ENCODE measurements at places on chromosomes 1 and 21.
A peak's percentile ranks its signal among the peaks of the same experiment; 100 is the strongest.

DNA sequence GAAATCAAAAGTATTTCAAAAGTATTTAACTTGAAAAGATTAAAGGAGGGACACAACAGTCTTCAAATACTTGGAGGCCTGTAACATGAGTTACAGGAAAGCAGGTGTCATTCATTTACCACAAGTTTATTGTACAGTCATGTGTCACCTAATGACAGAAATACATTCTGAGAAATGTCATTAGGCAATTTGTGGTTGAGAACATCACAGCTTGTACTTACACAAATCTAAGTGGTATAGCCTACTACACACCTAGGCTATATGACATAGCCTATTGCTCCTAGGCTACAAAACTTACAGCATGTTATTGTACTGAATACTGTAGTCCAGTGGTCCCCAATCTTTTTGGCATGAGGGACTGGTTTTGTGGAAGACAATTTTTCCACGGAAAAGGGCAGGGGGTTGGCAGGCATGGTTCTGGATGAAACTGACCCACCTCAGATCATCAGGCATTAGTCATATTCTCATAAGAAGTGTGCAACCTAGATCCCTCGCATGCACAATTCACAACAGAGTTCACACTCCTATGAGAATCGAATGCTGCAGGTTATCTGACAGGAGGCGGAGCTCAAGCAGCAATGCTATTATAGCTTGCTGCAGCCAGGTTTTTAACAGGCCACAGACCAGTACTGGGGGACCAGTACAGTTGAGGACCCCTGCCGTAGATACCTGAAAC lies 25.0 kb upstream of the PHTF1 start:
- no peak for DNase-seq

DNA sequence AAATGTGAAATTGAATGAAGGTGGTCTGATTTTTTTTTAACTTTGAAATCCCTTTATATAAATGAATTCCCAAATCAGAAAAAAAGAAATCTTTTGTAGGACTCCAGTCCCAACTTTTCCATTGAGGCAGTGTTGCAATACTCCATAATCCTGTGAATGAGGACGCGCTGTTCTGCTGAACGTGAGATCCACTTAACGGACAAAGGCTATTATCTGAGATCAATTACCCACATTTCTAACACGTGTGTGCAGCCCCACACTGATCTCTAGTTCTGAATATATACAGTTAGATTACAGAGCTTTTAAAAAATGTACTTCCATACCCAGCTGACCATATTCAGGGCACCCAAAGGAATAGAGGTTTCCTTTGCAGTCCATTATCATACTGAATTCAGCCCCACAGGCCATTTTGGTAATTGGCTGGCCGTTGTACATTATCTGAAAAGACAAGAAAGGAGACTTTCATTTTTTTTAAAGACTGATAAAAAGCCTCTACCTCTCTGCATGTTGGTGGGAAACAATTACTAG lies 19.0 kb downstream of the RCC2 start:
- DNase-seq = peak; percentile 60

- DNase-seq = no peak
Observed at GRCh38 chr1:117782056-117782455, 147.4 kb downstream of the GDAP2 start.

GRCh38 chr1:47842228-47842919 lies 154.8 kb downstream of the TRABD2B start:
- no peak for DNase-seq

- no peak for DNase-seq
Observed at GRCh38 chr21:38959692-38960061, 153.9 kb downstream of the ETS2 start.

DNA sequence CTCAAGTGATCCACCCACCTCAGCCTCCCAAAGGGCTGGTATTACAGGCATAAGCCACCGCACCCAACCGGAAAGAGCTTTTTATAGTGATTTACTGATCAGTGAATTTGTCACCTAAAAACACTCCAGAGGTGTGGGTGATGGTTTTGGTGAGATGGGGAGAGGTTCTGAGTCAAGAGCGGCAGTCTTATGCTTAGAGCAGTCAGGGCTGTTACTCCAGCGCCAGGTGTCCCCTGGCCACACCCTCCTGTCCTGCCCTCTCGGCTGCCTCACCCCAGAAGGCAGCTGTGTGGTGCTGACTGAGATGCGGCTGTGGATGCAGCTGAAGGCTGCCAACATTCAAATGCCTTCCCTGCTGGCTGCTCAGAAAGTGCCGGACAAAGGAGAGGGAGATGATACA lies 94.5 kb upstream of the LPGAT1 start:
- DNase-seq = no peak

DNA sequence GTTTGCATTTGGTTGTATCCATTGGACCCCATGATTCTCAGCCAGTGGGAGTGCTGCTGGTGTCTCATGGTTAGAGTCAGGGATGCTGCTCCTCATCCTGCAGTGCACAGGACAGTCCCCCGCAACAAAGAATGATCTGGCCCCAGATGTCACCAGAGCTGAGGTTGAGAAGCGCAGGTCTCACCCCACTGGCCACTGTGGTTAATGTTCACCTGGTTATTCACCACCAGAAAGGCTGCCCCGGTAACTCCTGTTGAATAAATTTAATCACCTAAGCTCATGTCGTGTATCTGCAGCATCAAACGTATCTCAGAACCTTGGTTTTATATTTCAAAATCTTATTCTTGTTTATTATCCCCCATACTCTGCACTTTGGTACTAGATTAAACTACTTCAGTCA lies 75.8 kb downstream of the ATP5PO start:
- no peak for DNase-seq

DNA sequence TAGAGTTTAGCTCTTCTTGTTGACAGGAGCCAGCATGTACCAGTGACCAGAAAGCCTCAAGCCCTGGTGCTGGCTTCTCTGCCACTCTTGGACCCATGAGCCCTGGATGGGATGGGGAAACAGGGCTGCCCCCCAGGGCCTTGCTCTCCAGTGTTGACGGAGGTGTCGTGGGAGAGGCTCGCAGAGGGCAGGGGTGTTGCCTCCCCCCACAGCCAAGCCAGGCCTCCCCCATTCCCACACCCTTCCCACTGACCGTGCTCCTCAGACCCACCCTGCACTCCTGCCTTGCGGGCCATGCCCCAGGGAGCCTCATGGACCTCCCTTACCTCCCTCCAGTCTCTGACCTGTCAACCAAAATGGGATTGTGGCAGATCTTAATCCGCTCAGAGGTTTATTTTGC lies 123.8 kb upstream of the COL6A1 start:
- DNase-seq = no peak

DNA sequence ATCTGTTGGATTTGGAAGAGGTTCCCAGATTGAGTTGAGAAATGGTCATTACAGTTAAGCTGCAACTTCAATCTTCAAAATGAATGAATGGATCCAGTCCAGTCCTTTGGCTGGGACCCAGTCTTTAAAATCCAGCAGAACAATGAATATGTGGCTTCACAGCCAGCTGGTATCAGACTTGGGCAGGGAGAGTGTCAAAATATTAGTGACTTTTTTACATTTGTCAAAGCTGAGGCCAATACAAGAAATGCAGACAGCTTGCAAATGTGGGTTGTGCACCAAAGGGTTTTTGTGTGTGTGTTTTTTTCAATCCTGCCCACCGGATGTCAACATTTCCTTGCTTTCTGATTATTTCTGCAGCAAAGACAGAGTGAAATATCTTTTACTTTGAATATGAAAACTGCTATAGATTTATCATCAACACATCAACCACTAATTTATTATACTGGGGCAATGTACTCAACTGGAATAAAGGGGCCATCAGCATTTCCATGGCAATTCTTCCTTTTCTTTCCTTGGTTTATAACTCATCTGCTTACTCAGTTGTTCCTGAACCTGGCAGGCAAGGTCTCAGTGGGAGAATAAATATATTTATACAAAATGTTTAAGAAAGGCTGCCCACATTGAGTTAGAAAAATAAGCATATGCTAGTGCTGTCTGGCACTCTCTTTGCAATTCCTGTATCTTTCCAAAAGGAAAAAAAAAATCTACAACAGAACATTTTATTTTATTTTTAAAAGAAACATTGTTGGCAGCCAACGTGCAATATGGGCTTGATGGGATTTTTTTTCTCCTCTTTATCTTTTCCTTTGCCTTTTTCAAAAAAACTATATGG lies 491.6 kb upstream of the C1orf87 start:
- DNase-seq = no peak

DNA sequence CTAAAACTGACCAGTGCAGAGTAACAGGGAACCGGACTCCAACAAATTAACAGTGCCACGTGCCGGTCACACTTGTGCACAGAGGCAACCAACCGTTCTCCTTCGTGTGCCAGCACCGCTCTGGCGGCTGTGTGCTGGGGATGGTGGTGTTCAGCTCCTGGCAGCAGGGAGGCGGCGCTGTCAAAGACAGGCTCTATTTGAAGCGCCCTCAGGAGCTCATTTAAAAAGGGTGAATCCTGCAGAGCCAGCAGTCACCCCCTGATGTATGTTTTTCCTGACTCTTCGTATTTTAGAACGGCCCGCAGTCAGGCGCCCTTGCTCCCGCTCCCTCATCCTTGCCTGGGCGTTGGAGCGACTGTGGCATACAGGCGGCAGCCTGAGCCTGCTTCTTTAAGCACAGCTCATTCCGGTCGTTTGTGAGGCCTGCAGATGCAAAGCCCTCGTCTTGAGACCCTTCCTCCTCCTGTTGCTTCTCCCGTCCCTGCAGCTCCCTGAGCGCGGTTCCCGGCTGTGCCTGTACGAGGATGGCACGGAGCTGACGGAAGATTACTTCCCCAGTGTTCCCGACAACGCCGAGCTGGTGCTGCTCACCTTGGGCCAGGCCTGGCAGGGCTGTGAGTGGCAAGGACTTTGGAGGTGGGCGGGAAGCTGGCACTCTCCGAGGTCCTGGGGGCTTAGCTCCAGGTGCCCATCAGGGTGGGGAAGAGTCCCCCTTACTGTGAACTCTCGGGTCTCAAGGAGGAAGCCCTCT lies 1.1 kb downstream of the DFFB start:
- DNase-seq = no peak

DNA sequence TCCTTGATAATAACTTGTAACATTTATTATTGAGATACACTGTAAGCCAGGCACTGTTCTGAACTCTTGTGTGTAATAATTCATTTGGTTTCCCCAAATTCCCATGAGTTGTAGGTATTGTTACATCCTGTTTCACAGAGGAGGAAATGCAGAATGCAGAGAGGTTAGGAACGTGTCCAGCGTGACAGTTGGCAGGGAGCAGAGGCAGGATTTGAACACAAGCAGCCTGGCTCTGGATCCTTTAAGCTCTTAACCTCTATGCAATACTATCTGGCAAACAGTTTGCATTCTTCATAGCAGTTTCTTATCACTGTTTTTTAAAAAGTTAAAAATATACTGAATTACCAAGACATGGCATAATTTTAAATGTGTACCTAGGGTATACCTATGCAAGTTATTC lies 30.5 kb downstream of the EEIG2 start:
- no peak for DNase-seq

DNA sequence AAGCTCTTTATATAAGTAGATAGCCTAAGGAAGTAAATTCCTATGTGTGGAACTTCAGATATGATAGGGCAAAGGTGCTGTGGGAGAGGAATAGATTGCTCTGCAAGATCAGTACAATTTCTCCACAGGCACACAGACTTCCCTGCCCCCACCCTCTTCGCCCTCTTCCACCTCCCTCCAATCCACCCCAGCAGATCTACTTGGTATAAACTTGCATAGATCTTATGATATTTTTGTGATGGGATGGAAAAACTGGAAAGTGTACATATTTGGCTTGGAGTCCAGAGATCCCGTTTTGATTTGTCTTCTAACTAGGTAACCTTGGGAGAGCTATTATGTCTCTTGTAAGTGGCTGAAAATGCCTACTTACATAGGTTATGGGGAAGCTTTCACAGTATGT lies 586.3 kb upstream of the USP24 start:
- no peak for DNase-seq

- DNase-seq = no peak
Observed at GRCh38 chr1:169390303-169390702, 22.3 kb downstream of the BLZF1 start.

- DNase-seq = no peak
Observed at GRCh38 chr1:236147521-236148469, 5.5 kb downstream of the GPR137B start.

- DNase-seq = no peak
Observed at GRCh38 chr1:184940694-184941409, 33.5 kb downstream of the NIBAN1 start.

GRCh38 chr1:78721136-78721535 lies 71.5 kb downstream of the IFI44 start:
- DNase-seq = no peak

- no peak for DNase-seq
Observed at GRCh38 chr1:160209321-160210046, 4.3 kb downstream of the PEA15 start.

DNA sequence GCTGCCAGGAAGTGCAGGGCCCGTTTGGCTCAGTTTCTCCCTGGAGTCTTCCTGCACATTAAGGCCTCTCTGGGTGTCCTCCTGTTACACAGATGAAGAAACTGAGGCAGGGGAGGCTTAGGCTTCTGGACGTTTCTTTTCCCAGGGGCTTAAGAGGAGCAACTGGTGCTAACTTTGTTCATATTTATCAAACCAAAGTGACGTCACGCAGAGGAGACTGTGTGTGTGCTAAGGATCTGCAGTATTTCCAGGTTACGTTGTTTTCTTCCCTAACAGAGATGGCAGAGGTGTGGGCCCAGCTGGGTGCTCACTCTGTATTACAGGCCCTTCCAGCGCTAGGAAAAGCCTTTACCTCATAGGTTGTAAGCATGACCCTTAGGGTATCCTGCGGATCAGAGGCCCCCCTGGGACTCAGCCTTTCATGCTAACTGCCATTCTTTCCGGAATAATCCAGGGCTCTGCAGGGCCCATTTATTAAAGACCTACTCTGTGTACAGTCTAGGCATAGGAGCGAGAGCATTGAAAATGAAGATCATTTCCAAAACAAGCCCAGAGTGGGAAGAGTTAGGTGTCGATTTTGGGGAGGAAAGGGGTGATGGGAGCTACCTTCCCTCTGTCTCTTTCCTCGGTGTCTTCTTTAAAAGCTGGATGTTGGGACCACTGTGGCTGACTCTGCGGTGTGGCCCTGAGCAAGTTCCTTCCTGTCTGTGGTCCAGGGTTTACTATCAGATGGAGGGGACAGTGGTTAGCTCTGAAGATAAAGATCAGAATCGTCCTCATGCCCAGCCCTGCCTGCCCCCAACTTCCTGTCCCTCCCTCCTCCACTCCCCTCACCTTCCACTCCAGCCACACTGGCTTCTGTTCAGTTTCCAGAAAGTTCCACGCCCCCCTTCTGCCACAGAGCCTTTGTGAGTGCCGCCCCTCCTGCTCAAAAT lies 4.6 kb downstream of the AGTRAP start:
- DNase-seq = no peak

DNA sequence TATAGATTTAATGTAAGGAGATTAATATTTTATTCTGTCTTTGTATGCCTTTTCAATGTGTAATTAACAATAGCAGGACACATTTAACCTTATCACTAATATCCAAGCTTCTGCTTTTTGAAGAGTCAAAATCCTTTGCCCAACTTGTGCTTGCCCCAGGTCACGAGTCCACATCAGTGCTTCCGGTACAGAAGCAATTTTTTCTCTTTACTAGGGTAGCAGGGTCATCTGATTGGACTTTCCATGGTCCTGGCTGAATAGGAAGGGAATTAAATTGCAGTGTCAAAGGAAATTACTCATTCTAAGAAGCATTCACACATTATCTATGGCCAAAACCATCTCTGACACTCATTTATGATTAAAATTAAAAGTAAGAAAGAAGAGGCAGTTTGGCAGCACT lies 460.5 kb upstream of the ADGRL2 start:
- no peak for DNase-seq

GRCh38 chr1:111736548-111737215 lies 2.5 kb downstream of the INKA2 start:
- DNase-seq = no peak

Measured in HAP-1 (cell line).